Activated B cell treated with CpG ODN at 0.5 μM for 24 hours (primary cell): ENCODE measurements at places on chromosomes 2 and 18. TPM values are rescaled to one million over a fixed set of nuclear protein-coding genes. Genes with fewer than 3 reads are reported as not detected.

Gene GBX2
- total RNA-seq: not detected in 2 replicates

Gene CAPG
- 208 and 213 TPM in 2 replicates for total RNA-seq

Gene KLHL30
- not detected in 2 replicates for total RNA-seq

Gene RFX8
- total RNA-seq: not detected in 2 replicates

Gene SP5
- total RNA-seq: not detected in 2 replicates

Gene UGT1A9
- not detected in 2 replicates for total RNA-seq
